ENCODE measurements at places on chromosomes 4 and X.
A peak's percentile ranks its signal among the peaks of the same experiment; 100 is the strongest.

DNA sequence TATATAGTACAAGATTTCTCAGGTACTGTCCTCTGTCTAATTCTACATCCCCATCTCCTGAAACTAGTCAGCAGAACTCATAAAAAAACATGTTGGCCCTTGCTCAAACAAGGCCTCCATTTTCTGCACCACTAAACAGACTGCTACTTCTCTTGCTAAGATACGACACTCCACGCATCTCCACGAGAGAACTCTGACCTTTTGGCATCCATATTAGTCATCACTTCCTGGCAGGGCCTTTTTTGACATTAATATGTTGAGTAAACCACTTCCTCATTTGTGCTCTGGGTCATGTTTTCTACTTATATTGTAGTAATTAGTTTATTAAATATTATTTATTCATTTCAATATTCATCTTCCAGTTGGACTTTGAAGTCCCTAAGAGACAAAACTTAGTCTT lies 65.6 kb downstream of the DCAF8L1 start:
- DNase-seq, result no peak

DNA sequence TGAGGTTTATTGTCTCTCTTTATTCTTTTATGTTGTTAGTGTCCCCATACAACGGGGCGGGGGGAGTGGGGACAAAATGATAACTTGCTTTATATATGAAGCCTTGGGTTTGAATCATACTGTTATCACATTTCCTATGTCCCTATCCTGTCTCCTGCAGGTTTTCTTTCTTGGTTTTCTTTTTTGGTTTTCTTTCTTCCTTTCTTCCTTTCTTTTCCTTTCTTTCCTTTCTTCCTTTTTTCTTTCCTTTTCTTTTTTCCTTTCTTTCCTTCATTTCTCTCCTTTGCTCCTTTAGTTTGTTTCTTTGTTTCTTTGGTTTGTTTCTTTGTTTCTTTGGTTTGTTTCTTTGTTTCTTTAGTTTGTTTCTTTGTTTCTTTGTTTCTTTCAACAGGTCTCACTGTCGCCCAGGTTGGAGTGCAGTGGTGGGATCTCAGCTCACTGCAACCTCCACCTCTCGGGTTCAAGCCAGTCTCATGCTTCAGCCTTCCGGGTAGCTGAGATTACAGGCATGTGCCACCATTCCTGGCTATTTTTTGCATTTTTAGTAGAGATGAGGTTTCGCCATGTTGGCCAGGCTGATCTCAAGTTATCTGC lies 4.8 kb downstream of the FMR1 start:
- DNase-seq, result no peak

DNA sequence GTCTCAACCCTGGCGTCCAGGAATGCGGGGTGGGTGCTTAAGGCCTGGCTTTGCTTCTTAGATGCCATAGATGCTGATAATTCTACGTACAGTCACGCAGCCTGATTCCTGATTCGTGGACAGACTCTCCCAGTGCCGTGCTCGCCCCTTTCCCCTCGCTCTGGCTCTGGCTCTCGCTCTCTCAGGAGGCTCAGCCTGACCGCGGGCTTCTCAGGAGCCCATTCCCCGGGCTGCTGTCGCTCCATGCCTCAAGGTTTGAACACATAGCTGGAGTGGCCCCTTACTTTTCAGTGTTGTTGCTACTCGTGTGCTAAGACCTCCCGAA lies 59.2 kb upstream of the ZC4H2 start:
- no peak for DNase-seq

DNA sequence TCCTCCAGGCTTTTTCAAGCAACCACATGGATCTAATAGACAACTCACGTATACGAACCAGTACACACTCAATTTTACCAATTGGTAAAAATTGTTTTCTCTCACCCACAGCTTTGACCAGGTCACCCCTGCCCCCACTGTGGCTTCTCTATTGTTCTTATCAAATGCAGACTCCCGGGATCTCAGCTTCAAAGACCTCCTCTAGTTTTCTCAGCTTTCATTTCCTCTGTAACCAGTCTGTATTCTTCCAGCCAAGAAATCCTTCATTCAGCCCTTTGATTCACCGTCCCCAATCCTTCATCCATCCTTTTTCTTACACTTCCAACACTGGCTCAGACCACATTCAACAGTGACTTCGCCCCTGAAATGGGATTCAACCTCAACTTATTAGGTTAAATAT lies 120.7 kb downstream of the CORIN start:
- DNase-seq, result no peak

- DNase-seq, result no peak
Measured at GRCh38 chr4:139018971-139019758, 3.6 kb downstream of the NOCT start.

- no peak for DNase-seq
Measured at GRCh38 chr4:110055158-110055768, 142.6 kb downstream of the EGF start.

GRCh38 chr4:47122592-47123291 lies 91.4 kb downstream of the GABRB1 start:
- DNase-seq, result peak; percentile 63

DNA sequence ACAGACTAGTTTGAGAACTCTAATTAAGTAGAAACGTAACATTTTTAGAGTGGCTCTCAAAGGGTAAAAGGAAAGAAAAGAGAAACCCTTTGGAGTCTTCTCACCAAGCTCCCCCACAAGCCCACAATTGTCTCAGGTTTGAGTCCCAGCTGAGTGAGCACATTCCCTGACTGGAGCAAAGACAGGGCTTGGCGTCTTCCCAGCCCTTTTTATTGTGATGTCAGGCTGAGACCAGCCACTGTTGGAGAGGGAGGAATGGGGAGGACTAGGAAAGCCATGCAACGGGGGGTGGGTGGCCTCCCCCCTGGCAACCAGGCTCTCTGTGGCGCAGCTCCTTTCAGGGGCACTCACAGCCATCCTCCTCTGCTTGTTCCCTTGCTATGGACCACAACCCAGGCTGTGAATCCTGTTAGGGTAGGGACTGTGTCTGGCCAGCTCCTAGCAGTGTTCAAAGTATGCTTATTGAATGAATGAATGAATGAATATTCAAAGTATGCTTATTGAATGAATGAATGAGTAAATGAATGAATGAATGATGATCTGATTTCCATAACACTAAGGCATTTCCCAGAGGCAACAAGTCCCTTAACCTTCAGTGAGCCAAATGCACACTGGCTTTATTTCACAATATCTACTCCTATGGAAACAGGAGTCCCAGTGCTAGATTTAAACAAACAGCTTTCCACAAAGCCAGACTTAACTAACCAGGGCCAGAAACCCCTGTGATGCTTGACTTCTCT lies 413.3 kb downstream of the MID1IP1 start:
- DNase-seq, result no peak

- no peak for DNase-seq
Measured at GRCh38 chrX:21932292-21933002, 8.1 kb upstream of the SMS start.

- DNase-seq, result no peak
Measured at GRCh38 chrX:69429339-69430015, 74.6 kb upstream of the NALF2 start.

- no peak for DNase-seq
Measured at GRCh38 chrX:130097507-130098209, 12.6 kb downstream of the ELF4 start.

- DNase-seq, result peak; percentile 54
Measured at GRCh38 chrX:16882702-16883486, 12.7 kb upstream of the RBBP7 start.

Measured in Jurkat, Clone E6-1 (cell line).